ENCODE measurements at places on chromosomes 6 and 20. TPM values are rescaled to one million over a fixed set of nuclear protein-coding genes. Genes with fewer than 3 reads are reported as not detected.

The TRIM15 gene
- not detected for total RNA-seq

GRCh38 chr6:33654831-33655554 lies 33.9 kb downstream of the ITPR3 start:
- no peak for DNase-seq

- no peak for DNase-seq
These were observed 146.2 kb downstream of the ID4 start for GRCh38 chr6:19983374-19983773.

The FRS3 gene
- total RNA-seq = 3.4 TPM

The VSX1 gene
- not detected for total RNA-seq

DNA sequence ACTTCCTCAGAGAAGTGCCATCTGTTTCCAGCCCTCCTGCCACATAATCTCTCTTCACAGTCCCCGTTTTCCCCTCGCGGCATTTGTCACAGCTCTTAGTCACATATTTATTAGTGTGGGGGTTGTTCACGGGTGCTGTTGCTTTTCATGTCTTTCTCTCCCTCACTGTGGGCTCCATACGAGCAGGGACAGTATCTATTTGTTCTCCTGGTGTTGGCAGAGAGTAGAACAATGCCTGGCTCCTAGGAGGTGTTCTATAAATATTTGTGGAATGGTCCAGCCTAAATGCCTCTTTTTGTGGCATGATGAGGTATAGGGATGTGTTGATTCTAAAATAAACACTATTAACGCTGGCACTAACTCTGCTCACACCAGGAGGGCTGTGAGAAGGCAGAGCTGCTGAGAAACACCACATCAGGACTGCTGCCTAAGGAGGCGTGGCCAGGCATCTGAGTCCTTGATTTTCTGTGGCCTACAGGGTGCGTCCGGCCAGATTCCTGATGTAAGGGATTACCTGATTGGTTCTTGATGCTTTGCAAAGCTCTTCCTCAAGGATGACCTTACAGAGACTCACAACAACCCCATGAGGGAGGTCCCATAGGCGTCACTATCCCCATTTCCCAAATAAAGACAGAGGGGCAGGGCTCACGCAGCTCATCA lies 219.8 kb upstream of the ARID1B start:
- no peak for DNase-seq

DNA sequence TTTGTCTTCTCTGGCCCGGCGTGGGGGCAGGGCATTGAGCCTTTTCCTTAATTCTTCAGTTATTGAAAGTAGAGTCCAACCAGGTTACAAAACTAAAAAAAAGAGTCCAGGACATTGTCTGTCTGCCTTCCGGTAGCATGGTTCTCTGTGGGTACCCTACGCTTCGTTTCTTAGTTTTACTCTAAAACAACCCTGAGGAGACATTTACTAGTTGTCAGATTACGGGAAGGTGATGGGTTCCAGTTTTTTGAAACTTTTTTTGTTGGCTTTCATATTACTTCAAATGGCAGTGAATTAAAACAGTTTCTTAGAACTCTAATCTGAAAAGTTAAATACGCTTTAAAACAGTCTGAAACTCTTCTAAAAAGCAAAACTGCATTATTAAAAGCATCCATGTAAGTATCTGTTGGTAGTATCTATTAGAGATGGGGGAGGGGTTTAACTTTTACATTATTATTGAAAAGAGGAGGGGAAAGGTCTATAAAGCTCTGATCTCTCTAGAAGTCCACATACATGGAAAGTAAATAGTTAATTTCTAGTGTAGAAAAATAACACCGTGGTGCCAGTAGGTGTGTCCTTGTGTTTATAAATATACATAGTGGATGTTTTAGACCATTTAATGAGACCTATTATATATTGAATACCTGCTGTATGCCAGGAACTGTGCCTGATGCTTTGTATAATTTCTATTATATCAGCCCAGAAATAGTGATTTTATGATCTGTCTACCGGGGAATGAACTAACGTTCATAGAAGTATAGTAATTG lies 2.2 kb downstream of the BICRAL start:
- DNase-seq = no peak
